Activated T-helper 9 cell treated with anti-CD3 and anti-CD28 coated beads, Interleukin-2, amount 50 U/mL, for 16 hours (primary cell): ENCODE measurements at places on chromosomes 3 and 15.

DNA sequence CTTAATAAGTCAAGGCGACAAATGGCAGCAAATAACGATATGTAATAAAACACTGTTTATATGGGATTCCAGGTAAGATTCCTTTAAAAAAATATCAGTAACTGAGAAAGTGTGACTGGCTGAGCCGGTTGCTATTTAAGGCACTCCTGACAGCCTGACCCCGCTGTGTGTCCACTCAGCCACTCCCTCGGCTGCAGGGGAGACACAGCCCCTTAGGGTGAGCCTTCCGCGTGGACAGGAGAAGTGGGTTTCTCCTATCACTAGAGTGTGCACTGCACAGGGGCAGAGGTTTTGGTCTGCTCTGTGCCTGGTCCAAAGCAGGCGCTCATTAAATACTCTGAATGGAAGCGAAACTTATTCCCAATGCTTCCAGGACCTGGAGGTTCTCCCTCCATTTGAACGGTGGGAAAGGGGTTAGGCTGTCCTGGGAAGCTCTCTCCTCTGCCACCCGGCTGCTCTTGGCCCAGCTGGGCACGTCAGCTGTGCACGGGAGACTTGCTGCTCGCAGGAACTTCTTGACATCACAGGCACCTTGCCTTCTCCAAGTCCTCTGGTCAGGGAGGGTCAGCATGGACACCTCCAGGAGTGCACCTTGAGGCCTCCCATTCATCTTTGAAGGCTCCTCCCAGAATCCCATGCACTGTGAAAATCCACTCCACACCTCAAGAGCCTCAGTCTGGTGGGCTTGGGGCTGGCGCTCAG lies 43.3 kb upstream of the SLCO2A1 start:
- no peak for DNase-seq

DNA sequence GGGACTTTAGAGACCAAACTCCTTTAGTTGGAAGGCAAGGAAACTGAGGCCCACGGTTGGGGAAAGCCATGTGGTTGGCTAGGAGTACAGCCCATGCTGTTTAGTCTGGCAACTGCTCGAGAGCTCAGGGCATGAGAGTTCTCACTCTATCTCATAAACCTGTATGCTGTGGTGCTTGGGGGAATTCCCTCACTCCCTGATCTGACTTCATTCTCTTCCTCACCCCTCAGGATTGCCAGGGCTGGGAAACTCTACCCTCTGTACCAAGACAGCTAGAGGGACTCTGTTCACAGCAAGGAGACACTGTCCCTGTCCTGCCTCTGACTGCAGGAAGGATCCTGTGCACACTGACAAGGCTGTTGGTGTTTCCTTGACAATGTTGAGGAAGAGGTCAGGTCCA lies 230.2 kb downstream of the ZNF621 start:
- DNase-seq = no peak

GRCh38 chr3:117887901-117888300 lies 1146.7 kb downstream of the IGSF11 start:
- no peak for DNase-seq

DNA sequence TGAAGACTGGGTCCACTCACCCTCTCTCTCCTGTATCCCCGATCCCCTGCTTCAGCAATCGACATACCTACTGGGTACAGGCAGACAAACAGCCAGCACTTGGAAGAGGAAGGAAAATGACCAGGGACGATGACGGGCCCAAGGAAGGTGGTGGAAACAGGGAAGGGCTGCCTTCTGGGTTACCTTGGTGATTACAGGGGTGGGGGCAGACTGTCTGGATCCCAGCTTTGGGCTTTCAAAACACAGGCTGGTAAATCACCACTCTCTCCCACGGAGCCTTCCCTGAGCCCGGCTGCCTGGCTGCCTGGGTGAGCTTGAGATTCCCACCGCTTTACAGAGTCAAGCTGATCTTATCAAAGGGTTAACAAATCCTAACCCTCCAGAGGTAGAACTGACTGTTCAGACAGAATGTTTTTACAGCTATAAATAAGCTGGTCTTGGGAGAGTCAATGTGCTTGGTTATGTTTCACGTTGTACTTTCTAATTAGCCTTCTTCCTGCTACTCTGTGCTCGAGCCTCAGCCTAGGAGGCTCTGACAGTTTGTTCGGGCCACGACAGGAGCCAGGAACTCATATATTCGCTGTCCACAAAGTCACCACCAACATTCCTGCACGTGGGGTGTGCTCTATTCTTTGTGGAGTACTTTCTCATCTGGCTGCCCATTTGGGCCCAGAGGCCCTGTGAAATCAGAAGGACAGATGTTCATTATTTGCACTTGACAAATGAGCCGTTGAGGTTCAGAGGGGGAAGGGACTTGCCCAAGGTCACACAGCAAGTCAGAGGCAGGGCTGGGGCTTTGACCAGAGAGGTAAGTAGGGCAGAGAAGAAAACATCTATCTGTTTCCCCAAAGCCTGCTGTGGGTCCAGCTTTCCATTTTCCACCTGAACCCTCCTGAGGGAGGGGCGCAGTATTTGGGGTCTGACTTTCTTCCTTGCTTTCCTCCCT lies 63.5 kb downstream of the FEM1B start:
- DNase-seq = no peak

GRCh38 chr3:194046995-194047645 lies 88.8 kb upstream of the HES1 start:
- no peak for DNase-seq

- DNase-seq = no peak
Observed at GRCh38 chr3:182568876-182569275, 224.4 kb upstream of the ATP11B start.

GRCh38 chr15:84973492-84974460 lies 7.9 kb upstream of the PDE8A start:
- DNase-seq = no peak
